ENCODE measurements at places on chromosomes 3 and 15.

GRCh38 chr3:54071601-54072000, 50.8 kb upstream of the CACNA2D3 start:
- no peak for DNase-seq

DNA sequence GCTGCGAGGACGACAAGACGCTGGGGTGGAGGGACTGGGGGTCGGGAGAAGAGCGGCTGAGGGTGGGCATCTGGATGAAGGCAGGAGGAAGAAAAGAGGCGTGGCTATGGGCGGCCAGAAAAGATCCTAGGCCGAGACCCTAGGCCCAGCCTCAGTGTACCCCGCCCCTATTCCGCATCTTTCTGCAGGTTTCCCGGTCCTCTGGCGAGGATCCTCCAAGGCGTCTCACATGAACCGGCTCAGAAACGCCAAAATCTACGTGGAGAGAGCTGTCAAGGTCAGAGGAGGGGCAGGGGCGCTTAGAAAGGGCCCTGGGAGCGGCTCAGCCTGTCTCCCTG, 340 bp downstream of the TTLL3 start:
- no peak for DNase-seq

GRCh38 chr3:17065315-17065714, 180.6 kb downstream of the PLCL2 start:
- no peak for DNase-seq

GRCh38 chr3:32009101-32009500, 27.6 kb downstream of the ZNF860 start:
- no peak for DNase-seq

DNA sequence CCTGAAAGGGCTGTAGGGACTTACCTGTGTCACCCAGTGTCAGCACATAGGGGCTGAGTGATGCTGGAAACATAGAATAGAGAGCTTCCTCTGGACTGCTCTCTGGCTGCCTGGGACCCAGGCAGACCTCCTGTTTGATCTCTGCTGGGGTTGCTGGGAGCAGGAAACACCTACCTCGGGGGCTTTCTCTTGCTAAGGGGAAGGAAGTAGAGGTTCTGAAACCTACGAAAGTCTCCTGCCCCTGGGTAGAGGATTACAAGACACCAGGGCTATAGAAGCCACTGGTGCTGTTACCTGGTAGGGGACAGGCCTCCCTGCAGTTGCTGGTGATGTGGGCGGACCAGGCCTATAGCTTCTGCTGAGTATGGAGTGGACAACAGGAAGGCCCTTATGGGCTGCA, 81.7 kb downstream of the DHX30 start:
- DNase-seq = no peak

DNA sequence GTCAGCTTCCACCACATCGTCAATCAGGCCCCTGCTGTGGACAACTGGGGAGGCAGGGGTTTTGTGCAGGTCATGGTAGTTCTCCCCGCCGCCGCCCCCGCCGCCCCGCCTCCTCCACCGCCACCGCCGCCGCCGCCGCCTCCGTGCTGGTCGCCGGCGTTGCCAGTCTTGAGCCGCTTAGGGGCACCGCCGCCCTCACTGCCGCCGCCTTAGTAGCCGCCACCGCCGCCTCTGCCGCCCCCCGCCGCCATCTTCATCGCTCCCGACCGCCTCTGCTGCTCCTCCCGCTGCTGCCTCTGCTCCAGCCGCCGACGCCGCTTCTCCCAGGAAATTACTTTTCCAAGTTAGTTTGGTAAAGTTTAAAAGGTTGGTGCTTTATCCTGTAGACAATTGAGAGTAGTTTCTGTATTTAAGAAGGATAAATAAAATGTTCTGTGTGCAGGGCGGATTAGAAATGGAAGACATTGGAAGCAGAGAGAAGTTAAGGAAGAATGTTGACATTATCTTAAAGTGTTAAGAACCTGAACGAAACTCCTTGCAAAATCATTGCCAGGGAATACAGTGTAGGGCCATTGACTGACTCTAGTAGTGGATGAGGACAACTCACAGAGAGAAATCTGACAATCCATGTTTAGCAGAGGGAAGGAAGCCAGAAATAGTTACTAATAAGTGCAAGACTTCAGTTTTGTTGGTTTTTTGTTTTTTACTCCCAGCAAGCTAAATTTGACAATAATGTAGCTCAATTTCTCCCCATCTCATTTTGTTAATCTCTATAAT, 53.0 kb upstream of the GOLGA8A start:
- no peak for DNase-seq

DNA sequence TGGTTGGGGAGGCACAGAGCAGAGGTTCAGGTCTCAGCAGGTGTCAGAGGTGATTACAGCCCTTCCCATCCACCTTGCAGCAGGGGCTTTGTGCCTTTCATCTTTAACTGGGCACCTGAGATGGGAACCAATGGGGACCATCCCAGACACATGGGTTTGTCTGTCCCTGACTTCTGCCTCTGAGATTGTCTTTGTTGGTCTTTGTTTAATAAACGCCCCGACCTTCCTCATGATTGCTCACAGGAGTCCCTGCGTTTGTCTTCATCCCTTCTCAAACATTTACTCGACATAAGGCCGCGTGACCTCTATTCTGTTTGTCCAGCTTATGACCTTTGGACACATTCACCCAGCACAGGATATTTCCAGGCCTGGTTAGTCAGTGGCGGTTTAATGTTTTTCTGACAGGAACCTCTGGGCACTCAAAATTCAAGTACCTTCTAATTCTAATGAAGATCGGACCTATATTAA, 5.9 kb downstream of the ZSCAN2 start:
- no peak for DNase-seq

GRCh38 chr3:67901681-67902080, 247.3 kb upstream of the SUCLG2 start:
- no peak for DNase-seq

Data from stimulated activated CD4-positive, alpha-beta T cell treated with anti-CD3 and anti-CD28 coated beads, TNF-alpha, amount 100 ng/mL, for 48 hours (primary cell).